ENCODE measurements at places on chromosomes 5 and 9.

DNA sequence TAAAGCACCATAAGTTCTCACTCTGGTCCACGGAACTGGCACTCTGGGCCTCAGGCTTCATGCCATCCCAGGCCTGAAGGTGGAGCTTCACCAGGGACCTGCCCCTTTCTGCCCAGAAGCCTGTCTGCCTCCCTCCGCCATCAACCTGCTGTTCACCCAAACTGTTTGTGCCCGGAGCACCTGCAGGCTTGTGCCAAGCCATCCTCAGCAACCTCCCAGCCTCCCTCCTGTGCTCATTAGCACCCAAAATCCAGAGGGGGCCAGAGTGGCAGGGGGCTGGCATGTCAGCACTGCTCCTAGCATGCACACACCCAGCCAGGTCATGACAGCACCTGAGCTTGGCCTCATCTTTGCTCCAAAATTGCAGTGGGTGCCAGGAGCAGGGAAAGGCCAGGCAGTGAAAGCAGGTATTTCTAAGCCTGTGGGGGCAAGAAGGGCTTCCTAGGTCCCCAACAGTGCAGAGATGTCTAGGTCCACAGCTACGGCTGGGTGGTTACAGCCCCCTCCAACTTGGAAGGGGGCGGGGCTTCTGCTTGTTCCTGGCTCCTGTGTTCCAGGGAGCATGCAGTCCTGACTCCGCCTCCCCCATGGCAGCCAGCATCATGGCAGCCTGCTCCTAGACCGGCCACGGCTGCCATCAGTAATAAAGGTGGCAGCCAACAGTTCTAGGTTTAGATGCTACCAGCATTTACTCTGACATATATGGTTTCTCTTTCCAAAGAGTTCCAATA is 85.1 kb downstream of the GIN1 start:
- DNase-seq, result no peak

DNA sequence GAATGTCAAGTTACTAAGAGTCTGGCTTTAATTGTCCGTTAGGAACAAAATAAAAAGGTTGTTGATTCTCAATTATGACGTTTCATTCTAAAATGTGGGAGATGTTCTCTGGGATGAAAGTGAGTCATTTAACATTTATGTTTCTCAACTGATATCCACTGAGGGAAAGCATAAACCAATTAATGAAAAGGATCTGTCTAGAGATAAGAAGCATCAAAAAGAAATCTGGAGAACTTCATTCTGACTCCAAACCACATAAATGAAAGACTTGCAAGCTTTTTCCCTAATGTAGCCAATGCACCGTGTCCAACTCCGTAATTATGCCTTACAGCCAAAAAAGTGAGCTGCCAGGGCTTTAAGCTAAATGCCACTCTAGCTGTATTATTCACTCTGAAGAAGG is 654.2 kb downstream of the TLE1 start:
- DNase-seq, result no peak

GRCh38 chr5:122322801-122323548 is 10.9 kb downstream of the SNCAIP start:
- no peak for DNase-seq

DNA sequence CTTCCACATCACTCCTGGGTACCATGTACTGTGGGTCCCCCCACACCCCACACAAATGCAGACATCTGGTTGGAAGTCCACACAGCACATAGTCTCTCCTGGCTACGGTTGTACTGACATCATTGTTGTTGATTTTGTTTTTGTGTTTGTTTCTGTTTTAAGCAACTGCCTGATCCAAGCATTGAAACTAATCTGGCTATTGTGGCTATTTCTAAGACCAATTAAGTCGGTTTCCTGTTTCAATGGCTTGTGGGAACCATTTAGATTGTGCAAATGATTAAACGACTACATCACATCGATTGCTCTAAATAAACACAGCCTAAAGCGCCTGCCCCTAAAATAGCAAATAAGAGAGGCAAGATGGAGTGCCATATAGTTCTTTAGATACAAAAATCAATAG is 226.8 kb upstream of the IRX4 start:
- no peak for DNase-seq

DNA sequence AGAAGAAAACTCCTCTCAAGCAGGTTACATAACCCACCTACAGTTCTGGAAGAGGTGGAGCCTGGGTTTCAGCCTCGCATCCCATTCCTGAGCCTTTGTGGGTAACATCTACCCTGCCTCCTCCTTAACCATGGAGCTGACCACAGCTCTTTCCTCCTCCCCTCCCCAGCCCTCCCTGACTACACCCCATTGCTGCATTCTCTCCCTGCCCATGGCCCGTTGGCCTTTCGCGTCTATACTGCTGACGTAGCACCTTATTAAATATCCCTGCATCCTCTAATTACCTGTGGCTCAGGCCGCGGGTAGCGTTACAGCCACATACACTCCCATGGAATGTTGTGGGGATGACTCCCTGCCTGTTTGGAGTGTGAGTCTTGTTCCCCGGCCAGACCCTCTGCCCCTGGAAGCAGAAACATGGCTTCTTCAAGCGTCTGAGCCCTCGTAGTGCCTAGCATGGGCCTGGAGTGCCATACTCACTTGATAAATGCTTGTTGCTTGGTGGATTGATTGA is 72.8 kb downstream of the WWC1 start:
- DNase-seq, result no peak

DNA sequence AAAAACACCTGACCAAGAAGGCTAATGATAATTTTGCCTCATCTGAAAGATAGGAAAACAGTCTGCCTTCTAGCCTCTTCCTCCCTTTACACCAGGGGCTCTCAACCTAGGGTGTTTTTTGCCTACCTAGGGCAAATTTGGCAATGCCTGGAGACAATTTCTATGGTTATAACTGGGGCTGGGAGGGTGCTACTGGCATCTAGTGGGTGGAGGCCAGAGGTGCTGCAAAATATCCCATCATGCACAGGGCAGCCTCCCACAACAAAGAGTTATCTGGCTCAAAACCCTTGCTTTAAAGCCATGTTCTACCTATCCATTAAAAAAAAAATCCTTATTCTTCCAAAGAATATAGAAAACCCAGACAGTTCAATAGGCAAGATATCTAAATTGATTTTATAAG is 45.0 kb upstream of the NR3C1 start:
- peak; percentile 44 for DNase-seq

DNA sequence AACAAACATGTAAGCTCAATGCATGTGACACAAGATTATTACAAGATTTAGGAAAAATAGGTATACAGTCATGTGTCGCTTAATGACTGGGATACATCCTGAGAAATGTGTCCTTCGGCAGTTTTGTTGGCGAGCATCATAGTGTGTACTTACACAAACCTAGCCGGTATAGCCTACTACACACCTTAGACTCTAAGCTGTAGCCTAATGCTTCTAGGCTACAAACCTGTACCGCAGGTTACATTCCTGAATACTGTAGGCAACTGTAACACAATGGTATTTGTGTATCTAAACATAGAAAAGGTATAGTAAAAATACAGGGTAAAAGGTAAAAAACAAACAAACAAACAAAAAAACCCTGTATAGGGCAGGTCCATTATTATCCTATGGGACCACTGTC is 27.7 kb downstream of the MSX2 start:
- DNase-seq, result no peak

- no peak for DNase-seq
Measured at GRCh38 chr9:746661-747434, 94.6 kb upstream of the DMRT1 start.

- DNase-seq, result no peak
Measured at GRCh38 chr5:146662229-146662628, 146.2 kb upstream of the GPR151 start.

GRCh38 chr9:121345070-121345469 is 25.0 kb downstream of the STOM start:
- DNase-seq, result no peak

GRCh38 chr9:72207278-72207677 is 58.0 kb downstream of the GDA start:
- DNase-seq, result no peak

GRCh38 chr5:141876628-141877355 is 1.4 kb downstream of the PCDH1 start:
- DNase-seq, result no peak

- no peak for DNase-seq
Measured at GRCh38 chr9:91214867-91215266, 146.9 kb downstream of the AUH start.

GRCh38 chr9:89025553-89025952 is 34.3 kb downstream of the S1PR3 start:
- no peak for DNase-seq

GRCh38 chr5:86757824-86758223 is 140.1 kb downstream of the COX7C start:
- DNase-seq, result no peak

DNA sequence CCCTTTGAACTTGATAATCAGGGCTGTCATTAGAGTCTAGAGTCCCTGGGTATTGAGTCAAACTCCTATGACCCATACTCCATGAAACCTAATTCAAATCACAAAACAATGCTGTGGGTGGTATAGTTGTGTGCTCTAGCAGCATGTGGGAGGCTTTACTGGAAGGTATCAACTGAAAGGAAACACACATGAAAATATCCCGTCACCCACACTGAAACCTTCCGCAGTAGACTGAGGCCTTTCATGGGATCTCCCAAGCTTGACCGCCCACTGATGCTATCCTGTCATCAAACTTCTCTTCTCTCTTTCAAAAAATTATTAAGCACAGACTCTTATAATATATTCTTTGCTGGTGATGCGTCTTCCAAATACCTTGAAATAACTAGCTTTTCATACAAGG is 569.1 kb upstream of the MEF2C start:
- no peak for DNase-seq

DNA sequence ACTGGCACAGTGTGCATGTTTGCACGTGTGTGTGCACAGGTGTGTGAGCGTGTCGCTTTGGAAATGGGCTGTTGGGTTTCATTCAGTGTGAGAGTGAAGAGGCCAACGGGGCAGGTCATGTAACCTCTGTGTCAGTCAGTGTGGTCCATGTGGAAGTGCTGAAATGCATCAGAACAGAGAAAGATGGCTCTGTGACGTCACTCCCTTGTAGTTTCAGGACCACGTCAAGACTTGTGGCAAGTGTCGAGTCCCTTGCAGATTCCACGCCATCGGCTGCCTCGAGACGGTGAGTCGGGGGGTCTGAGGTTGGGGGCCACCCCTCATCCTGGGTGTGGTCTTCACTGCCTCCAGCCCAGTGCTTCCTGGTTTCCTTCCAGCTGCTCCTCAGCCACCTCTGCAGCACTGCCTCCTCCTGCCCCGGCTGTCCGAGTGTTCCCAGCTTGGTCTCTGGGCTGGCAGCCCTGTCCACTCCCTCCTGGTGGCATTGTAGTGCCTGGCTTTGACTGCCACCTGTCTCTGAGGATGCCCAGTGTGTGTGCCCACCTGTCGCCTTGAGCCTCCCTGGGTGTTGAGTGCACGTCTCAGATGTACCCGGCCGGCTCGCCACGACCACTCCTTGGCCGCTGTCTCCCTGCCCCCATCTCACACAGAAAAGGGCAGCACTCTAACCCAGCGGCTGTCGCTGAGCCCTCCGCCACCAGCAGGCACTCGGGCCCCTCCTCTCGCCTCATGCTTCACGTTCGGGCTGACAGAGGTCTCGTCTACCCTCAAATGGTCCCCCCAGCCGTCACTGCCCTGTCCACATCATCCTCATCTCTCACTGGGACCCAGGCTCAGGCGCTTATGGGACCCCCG is 28.0 kb downstream of the FBXW5 start:
- no peak for DNase-seq

DNA sequence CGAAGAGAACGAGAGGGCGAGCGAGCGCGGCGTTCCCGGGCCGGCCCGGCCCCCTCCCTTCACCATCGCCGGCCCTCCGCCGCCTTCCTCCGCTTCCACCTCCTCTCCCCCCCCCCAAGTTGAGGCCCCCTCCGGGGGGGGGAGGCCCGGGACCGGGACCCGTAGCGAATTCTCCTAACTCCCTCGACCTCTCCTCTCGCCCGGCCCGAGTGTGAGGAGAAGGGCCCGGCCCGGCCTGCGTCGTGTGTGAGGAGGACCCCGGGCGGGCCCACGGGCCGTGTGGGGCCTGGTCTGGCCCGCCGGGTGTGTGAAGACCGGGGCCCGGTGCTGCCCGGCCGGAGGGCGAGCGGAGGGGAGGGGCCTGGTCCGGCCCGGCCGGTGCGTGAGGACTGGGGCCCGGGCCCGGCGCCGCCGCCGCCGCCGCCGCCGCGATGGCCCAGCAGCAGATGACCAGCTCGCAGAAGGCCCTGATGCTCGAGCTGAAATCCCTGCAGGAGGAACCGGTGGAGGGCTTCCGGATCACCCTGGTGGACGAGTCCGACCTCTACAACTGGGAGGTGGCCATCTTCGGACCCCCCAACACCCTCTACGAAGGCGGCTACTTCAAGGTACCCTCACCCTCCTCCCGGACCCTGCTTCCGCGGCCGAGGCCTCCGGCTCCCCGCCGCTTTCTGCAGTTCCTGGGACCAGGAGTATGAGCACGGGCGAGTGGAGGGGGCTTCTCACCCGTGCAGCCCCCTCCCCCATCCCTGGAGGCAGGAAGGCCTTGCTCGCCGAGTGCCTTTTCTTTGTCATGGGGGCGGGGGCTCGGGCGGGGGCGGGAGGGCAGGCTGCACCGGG is 587 bp downstream of the UBE2R2 start:
- peak; percentile 62 for DNase-seq

- no peak for DNase-seq
Measured at GRCh38 chr9:96720435-96720834, 57.5 kb downstream of the ZNF510 start.

- DNase-seq, result no peak
Measured at GRCh38 chr5:137289856-137290255, 209.3 kb downstream of the SPOCK1 start.

GRCh38 chr9:95670122-95670521 is 153.4 kb upstream of the PTCH1 start:
- DNase-seq, result no peak

DNA sequence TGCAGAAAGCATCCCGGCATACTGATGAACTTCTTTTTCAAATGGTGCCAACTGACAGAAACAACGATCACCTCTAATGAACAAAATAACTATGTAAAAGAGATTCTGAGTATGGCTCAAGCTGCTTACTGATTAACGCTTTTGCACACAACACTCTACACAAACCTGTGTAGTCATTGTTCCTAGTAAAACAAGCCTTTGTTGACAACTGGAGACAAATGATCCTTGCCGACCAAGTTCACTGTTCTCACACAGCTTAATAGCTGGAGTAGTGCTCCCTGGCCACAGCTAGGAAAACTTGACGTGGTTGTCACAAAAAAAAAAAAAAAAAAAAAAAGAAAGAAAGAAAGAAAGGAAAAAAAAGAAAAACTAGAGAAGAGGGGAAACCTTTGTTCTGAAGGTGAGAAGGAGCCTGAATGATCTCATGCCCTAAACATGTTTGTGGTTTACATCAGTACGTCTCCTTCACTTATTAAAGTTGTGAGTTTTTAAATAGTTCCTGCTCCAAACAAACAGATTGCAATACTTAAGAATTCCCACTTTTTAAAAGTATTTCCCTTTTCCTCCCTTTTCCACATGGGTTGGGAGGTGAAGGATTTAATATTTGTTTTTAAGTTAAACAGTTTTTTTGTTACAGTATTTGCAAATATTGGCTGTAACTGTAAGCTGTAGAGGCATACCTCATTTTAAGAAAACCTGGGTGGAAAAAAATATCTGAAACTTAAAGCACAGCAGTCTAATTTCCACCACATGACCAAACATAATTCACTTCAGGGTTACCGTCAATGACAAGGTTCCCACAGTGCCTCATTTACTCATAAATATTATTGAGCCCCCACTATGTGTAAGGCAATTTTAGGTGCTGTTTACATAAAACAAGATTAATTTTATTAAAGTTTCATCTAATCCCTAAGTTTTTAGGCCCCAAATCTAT is 63.7 kb downstream of the GLIS3 start:
- DNase-seq, result no peak

All from activated CD8-positive, alpha-beta T cell treated with anti-CD3 and anti-CD28 coated beads for 36 hours (primary cell).